ENCODE measurements at places on chromosomes 1 and 21.

DNA sequence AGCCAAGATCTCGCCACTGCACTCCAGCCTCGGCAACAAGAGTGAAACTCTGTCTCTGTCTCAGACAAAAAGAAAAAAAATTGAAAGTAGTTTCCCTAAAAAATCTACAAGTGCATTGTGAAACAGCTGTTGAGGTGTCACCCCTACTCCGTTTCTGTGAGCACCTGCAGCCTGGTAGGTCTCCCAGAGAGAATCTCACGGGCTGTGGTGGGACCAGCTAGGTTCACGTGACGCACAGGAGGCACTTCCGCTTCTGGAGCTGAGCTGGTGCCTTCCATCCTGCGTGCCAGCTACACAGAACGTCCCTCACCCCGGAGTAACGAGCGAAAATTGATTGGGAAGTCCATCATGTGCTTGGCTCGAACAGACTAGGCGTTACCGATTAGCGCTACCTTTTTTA is 66.8 kb downstream of the COL24A1 start:
- no peak for DNase-seq

- no peak for DNase-seq
Measured at GRCh38 chr1:95332754-95333153, 98.7 kb downstream of the RWDD3 start.

DNA sequence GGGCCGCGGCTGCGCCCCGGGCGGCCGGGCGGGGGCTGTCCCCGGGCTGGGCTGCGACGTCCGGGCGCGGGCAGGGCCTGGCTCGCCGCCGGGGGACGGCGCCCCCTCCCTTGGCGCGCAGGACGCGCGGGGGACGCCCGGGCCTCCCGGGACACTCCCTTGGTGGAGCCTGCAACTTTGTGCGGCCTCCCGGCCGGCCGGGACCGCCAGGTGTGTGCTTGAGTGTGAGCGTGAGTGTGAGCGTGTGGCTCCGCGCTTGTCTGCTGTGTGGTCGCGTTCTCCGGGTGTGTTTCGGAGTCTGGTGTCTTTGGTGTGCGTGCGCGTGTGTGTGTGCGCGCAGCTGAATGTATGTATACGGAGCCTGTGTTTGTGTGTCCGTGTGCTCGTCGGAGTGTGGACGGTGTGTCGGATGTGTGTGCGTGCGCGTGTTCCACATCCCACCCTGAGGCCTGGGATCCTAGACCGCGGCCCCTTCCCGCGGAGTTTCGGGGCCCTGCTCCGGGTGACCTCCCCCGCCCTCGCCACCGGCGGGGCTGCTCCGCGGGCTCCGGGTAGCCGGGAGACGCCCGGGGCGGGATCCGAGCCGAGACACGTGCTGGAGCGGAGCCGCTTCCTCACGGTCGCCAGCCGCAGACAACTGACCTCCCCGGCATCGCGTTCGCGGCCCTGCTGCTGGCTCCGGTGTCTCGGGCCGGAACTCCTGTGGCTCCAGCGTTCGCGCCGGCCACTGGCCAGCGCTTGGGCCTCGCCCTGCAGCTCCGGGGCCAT is 1.7 kb downstream of the PTPRU start:
- DNase-seq: no peak

- DNase-seq: no peak
Measured at GRCh38 chr1:54608566-54609230, 14.6 kb downstream of the FAM151A start.

DNA sequence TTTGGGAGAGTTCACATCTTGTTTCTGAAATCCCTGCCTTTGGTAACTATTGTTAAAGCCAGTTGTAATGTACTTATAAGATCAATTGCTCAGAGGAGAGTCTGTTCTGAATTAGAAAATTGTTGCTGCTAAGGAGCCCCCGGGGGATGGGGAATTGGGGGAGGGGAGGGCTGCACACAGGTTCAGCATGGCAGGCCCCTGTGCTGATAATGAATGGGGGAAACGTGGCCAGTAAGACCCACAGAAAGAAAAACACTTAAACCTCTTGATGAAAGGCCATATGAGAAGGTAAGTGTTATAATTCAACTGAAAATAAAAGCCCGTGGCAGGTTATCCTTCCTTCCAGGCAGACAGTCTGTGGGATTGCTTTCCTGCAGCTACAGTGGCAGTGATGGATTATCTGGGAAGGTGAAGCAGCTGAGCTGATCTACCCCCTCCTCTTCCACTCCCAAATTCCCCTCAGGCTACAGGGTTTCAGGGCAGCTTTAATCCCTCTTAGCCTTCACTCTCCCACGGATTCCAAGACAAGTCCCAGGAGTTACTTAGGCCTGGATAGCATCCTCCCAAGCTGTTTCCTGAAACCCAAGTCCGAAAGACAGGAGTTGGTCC is 398.8 kb downstream of the TBX15 start:
- DNase-seq: no peak

- DNase-seq: peak; percentile 85
Measured at GRCh38 chr1:12438349-12438924, 179.6 kb downstream of the DHRS3 start.
